ENCODE measurements at places on chromosomes 16 and 17.

DNA sequence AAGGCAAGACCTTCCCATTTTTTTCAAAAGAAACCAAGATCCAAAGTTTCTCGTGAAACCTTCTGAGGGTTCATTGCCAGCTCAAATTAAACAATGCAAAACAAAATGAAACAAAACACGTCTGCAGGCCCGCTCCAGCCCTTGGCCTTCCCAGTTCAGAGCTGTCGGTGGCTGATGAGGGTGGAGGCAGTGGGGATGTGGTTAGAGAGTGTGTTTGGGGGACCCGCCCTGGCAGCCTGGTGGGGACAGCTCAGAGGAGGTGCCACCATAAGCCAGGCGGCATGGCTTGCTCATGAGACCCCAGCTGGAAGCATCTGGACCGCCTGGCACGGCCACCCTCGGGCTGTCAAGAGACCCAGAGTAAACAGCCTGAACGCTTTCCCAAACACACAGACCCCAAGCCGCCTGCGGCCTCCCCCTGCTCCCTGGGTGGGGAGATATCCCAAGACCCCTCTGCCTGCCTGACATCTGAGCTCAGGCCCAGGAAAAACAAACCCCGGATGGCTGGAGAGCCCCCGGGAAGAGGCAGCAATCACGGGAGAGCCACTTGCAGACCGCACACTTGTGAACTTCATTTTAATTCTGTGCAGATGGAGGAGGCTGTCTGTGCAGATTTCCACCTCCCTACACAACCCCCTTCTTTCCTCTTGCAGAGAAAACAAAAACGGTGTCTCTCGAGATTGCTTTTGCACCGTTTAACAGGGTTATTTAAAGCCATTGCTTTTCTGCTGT lies 35.4 kb upstream of the LITAF start:
- DNase-seq, result peak; percentile 29

DNA sequence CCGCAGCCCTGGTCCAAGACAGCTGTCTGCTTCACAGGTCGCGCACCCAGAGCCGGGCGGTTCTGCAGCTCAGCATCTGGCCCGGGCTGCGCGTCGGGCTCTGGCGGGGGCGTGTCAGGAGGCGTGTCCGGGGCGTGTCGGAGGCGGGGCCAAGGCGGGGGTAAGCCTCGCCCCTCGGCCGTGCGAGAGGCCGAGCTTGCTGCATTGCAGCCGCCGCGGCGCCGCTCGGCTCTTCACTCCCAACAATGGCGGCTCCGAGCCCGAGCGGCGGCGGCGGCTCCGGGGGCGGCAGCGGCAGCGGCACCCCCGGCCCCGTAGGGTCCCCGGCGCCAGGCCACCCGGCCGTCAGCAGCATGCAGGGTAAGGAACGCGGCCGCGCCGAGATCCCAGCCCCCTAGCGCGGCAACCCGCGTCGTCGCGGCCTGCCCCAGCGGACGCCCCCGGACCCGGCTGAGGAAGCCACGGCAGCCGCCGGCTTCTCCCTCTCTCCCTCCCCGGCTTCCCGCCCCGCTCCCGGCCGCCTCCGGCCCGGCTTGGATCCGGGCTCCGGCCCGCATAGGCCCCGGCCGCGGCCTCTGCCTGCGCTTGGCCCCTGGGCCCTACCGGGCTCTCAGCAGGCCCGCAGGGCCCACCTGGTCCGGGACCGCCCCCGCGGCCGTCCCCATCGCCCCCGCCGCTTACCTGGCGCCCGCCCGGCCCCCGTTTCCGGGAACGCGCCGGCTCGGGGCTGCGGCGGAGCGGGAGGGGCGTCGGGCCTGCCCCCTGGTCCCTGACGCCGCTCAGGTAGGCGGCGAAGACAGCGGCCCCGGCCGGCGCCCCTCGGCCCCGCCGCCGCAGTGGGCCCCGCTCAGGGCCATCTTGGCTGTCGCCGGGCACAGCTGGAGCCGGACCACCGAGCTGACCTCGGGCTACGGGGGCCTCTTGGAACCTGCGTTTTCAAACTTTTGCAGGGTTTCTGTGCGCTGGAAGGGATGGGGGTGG lies at the start of gene MAP2K4:
TSS of gene MAP2K4 (plus strand) at position 236 of the 981 bp plus-strand sequence. CDS start at position 246, 10 bp downstream.
- peak; percentile 88 for DNase-seq

GRCh38 chr16:89370081-89370511 lies 120.3 kb downstream of the ANKRD11 start:
- DNase-seq, result no peak

DNA sequence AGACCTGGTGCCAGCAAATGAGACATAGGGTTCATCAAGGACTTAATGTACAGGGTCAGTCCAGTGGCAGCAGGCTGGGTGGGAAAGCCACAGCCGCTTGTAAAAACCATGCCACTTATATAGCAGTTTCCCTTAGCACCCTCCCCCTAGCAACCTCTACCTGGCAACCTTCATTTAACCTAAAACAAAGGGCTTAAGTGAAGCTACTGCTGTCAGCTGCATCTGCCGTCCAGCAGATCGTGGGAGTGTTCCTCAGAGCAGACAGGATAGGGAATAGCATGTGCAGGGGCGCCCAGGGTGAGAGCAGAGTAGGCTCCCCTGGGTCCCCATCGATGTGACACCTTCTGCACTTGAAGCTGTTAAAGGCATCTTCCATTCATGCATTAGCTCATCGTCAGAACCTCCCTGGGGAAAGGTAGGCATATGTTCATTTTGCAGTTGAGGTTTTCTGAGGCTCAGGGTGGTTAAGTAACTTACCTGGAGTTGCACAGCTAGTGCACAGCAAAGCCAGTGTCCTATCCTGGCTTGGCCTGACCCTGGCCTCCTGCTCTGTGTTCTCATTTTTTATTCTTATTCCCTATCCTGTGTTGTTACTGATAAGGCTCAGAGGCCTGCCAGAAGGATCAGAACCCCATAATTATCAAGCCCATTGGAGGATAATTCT lies 112.5 kb downstream of the SOCS1 start:
- DNase-seq, result no peak

GRCh38 chr17:13070732-13071131 lies 52.9 kb upstream of the ELAC2 start:
- no peak for DNase-seq

- DNase-seq, result no peak
Observed at GRCh38 chr17:21169496-21169895, 42.7 kb downstream of the DHRS7B start.

- DNase-seq, result no peak
Observed at GRCh38 chr17:72511242-72511641, 390.4 kb downstream of the SOX9 start.

GRCh38 chr16:47142486-47142820 lies 1.3 kb downstream of the NETO2 start:
- DNase-seq, result no peak

DNA sequence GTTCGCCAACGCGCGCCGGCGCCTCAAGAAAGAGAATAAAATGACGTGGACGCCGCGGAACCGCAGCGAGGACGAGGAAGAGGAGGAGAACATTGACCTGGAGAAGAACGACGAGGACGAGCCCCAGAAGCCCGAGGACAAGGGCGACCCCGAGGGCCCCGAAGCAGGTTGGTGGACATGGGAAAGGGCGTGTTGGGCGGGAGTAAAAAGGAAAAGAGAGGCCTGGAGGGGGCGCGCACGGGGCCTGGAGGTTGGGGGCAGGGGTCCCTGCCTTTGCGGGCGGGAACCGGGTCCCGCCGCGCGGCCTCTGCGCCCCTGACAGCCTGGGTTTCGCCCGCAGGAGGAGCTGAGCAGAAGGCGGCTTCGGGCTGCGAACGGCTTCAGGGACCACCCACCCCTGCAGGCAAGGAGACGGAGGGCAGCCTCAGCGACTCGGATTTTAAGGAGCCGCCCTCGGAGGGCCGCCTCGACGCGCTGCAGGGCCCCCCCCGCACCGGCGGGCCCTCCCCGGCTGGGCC lies 2.1 kb downstream of the IRX5 start:
- no peak for DNase-seq

GRCh38 chr17:31329221-31329620 lies 7.8 kb upstream of the EVI2A start:
- DNase-seq, result no peak

- DNase-seq, result no peak
Observed at GRCh38 chr17:31140111-31140510, 45.3 kb downstream of the NF1 start.

GRCh38 chr16:2856061-2856670 lies 1.8 kb downstream of the PRSS22 start:
- DNase-seq, result no peak

DNA sequence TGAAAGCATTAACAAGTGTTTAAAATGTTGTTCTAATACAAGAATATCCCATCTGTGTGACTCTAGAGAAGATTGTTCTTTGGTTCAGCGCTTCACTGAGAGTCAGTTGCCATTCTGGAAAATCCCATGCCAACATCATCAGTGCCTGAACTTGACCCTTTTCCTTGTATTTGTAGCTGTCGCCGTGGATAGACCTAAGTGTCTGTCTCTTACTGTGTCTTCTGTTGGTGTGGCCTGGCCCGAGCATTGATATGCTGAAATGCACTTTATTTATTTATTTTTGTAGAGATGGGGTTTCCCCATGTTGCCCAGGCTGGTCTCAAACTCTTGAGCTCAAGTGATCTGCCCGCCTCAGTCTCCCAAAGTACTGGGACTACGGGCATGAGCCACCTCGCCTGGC lies 76.0 kb downstream of the MYH11 start:
- no peak for DNase-seq

DNA sequence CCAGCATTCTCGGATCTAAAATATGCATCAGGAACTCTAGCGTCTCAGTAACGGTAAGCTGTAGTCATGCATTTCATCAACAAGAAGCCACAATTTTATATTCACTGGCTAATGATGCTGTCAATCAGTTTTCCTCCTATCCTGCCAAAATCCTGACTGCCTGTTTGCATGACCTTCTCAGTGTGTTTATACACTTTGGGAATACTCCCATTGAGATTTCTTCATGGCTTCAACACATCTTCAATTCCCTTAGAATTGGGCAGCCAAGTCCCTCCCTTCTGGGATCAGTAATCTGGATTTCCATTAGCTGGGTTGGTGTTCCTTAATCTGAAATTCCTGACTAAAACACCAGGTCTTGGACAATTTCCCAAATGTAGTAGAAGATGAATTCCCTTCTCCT lies 348.9 kb upstream of the DYNLRB2 start:
- DNase-seq, result no peak

GRCh38 chr16:83279251-83279650 lies 528.5 kb upstream of the HSBP1 start:
- no peak for DNase-seq

DNA sequence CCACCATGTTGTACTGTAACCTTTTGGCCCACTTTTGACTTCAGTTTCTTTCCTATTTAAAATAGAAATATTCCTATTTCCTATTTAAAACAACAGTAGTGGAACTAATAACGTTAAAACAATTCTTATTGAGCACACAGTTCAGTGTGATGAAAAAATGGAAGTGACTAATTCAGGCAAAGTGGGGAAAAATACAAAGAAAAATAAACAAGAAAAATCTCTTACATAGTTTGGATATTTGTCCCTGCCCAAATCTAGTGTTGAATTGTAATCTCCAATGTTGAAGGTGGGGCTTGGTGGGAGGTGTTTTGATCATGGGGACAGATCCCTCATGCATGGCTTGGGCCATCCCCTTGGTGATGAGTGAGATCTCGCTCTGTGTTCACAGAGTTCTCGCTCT lies 198.1 kb upstream of the CPHXL start:
- DNase-seq, result no peak

GRCh38 chr17:18850679-18851078 lies 7.3 kb upstream of the PRPSAP2 start:
- no peak for DNase-seq

DNA sequence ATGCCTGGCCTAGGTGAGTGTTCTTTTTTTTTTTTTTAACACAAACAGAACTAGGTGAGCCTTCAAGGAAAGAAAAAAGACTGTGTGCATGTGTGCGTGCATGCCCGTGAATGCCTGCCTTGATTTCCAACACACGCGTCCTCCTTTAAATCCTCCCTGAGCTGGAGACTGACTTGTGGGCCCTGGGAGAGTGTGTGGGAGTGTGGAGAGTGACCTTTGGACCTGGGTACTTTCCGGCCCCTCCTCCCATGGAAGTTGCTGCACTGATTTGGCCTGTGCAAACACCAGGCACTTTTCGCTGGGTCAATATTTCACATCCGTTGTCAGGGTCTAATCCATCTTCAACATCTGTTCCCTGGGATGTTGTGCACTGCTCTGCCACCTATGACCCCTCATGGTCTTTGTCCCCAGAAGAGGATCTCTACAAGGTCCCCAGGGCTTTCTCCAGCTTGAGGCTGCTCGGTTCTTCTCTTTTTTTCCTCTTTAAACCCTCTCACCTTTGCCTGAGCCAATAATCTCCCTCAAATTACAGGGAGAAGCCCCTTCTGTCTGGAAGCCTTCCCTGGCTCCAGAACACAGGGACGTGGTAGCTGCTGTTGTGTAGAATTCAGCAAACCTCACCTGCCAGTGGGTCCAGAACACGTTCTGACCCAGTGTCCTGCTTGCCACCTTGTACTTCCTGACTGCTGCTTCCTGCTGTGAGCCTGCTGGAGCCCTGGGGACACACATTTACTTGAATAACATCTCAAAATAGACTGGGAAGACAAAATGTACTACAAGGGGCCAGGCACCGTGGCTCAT lies 20.8 kb upstream of the ATP5MC1 start:
- DNase-seq, result no peak

GRCh38 chr16:82183004-82183397 lies 13.0 kb upstream of the MPHOSPH6 start:
- no peak for DNase-seq

GRCh38 chr17:66778531-66779236 lies 56.2 kb upstream of the CACNG5 start:
- DNase-seq, result no peak

DNA sequence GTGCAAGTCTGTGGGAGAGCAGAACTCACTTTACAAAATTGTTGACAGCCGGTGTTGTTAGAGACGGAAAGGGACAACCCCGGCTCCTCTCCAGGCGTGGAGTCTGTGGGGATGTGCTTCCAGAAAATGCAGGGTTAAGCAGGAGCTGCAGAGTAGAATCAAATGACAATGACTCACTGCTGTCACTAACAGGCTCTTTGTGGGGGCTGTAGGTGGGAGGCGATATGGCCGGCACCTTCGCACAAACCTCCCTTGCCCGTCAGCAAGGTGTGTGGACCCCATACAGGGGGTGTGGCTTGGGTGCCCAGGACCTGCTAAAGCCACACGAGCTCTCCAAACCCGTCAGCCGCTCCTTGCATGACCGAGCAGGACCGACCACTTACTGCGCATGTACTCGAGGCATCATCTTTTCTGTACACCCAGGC lies 5.8 kb downstream of the PDK2 start:
- DNase-seq, result no peak

DNA sequence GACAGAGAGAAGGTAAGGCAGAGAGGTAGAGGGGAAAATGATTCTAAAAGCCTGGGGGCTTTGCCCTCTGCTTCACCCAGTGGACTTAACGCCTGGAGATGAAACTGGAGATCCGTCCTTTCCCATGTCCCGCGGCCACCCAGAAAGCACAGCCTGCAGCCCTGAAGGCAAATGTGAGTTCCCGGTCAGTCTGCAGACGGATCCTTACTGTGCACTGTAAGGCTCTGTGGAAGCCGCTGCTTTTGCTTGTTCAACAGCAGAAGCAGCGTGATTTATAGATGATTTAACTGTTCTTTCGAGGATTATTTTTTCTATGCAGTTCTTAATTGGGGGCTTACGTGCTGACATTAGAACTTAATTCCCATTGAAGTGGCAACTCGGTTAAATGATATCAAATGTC lies 290.4 kb downstream of the FOXL1 start:
- DNase-seq, result no peak

- no peak for DNase-seq
Observed at GRCh38 chr17:2904135-2904534, 107.9 kb downstream of the RAP1GAP2 start.
